NCI-H187 (cell line): ENCODE measurements at places on chromosomes 7 and 10.

DNA sequence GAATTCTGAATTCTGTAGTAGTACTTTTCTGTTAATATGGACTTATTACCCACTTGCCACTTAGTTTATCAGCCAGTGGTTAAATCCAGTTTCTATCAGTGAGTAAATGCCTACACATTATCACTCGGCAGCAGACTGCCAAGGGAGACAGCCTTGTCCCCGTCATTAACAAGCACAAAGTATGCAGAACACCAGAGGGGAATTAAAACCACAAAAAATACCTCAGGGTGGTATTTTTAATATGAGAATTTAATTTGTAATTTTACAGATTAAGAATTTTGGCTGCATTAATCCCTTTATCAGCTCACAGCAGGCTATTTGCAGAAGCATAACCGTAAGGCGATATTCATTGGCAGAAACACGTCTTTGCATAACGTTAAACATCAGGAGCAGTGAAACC is 150.0 kb upstream of the FZD1 start:
- DNase-seq = no peak

GRCh38 chr7:108628678-108629077 is 59.0 kb downstream of the DNAJB9 start:
- no peak for DNase-seq

DNA sequence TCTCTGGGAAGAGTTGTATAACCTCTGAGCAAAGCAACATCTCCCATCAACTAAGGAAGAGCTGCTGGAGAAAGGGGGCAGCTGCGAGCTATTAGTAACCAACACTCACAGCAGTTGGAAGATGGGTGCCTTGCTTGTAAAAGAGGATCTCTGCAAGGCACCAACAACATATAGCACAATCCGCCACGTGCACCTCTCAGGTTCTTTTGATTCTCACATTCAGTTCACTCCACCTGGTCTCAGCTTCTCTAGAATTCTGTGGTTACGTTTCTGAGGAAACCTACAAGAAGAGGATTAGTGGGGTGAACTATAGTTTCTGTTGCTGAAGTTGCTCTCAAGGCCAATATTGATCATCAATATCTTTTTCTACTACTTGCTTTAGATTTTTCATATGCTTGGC is 117.1 kb downstream of the RPS24 start:
- DNase-seq = no peak

DNA sequence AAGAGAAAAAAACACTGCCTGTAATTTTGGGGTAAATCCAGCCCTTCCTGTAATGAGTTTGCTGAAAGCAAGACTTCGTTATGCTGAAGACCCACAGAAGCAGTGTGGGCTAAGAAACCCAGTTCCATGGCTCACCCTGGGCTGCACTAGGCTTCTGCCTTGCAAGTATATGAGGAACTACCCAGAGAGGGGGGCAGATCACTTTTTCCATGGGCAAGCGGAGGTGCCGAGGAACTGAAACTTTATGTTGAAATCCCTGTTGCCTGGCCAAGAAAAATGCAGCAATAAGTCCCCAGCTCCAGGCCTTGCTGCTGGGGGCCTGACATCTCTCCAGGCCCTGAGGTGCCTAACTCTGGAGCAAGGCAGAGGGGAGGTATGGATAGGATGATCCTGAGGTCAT is 8.5 kb downstream of the RASSF4 start:
- DNase-seq = no peak

DNA sequence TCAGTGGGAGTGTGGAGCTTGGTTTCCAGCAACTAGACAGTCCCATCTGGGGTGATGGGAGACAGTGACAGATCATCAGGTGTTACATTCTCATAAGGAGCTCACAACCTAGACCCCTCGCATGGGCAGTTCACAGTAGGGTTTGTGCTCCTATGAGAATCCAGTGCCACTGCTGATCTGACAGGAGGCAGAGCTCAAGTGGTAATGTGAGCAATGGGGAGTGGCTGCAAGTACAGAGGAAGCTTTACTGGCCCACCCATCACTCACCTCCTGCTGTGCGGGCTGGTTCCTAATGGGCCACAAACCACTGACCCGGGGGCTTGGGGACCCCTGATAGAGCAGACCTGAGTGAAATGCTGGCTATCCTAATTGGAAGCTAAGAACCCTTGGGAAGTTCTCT is 242.8 kb downstream of the BAMBI start:
- DNase-seq = no peak

GRCh38 chr7:47191876-47192291 is 390.0 kb downstream of the TNS3 start:
- DNase-seq = no peak

DNA sequence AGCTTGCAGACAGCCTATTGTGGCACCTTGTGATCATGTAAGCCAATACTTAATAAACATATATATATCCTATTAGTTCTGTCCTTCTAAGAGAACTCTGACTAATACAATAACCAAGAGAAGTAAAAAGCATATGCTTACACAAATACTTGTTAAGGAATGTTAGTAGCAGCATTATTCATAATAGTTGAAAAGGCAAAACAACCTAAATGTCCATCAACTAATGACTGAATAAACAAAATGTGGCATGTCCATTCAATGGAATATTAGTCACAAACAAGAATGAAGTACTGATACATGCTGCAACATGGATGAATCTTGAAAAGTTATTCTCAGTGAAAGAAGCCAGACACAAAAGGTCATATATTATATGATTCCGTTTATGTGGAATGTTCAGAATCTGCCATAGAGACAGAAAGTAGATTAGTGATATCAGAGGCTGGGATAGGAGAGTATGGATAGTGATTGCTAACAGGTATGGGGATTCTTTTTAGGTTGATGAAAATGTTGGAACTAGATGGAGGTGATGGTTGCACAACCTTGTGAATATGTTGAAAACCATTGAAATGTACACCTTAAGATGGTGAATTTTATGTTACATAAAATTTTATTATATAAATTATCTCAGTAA is 112.5 kb upstream of the UNC5B start:
- DNase-seq = no peak
